ENCODE measurements at places on chromosomes 3 and 15. TPM values are rescaled to one million over a fixed set of nuclear protein-coding genes. Genes with fewer than 3 reads are reported as not detected.

The ENTPD3 gene
- not detected for total RNA-seq

The MRPL46 gene
- 16.0 TPM for total RNA-seq

The OXTR gene
- 2.5 TPM for total RNA-seq

The AKAP13 gene
- 55.4 TPM for total RNA-seq

The HEMK1 gene
- 6.8 TPM for total RNA-seq

The CPNE4 gene
- not detected for total RNA-seq

The HYAL1 gene
- 6.1 TPM for total RNA-seq

The NANOGP8 gene
- total RNA-seq: not detected

Measured in cardiac atrium fibroblast (primary cell).